ENCODE measurements at places on chromosomes 5 and 9. TPM values are rescaled to one million over a fixed set of nuclear protein-coding genes. Genes with fewer than 3 reads are reported as not detected.

IL17B gene
- not detected for total RNA-seq

LECT2 gene
- not detected for total RNA-seq

ARL14EPL gene
- not detected for total RNA-seq

NPR2 gene
- 6.3 TPM for total RNA-seq

LMX1B gene
- not detected for total RNA-seq
